PC-9 (cell line): ENCODE measurements at places on chromosomes 2 and 18. TPM values are rescaled to one million over a fixed set of nuclear protein-coding genes. Genes with fewer than 3 reads are reported as not detected.

Gene FSHR
- total RNA-seq = not detected in 2 replicates

Gene TEX44
- not detected in 2 replicates for total RNA-seq

Gene GALNT3
- 31.6 and 33.1 TPM in 2 replicates for total RNA-seq

Gene NAGK
- total RNA-seq = 32.6 and 34.1 TPM in 2 replicates

Gene NTSR2
- total RNA-seq = not detected in 2 replicates

Gene ARHGAP15
- not detected in 2 replicates for total RNA-seq

Gene ARHGAP28
- total RNA-seq = not detected in 2 replicates

DNA sequence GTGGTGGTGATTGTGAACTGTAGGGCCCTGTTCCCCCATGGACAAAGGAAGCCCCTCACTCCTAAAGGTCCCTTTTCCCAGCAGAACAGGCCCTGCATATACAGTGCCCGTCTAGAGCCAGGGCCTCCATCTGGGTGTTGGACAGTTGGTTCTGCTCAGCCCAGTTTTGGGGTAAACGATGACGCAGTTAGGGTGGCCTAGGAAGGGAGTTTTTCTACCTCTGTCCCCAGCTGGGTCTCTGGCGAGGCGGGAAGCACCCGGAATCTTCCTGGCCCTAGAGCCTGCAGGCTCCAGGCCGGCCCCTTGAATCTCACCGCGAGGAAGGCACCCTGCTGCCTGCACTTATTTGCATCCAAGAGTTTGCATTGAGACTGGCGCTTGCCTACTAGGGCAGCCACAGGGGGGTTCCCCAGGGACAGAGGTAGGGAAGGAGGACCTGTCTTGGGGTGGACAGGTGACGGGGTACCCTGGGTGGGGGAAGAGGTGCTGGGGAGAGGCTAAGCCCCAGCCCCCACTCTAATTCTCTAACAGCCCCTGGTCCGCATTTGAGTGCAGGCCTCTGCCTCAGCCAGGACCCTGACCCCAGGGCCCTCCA, 529 bp upstream of the MTA3 start:
- no peak for DNase-seq

GRCh38 chr2:3316456-3317276, 61.0 kb downstream of the EIPR1 start:
- DNase-seq = no peak

DNA sequence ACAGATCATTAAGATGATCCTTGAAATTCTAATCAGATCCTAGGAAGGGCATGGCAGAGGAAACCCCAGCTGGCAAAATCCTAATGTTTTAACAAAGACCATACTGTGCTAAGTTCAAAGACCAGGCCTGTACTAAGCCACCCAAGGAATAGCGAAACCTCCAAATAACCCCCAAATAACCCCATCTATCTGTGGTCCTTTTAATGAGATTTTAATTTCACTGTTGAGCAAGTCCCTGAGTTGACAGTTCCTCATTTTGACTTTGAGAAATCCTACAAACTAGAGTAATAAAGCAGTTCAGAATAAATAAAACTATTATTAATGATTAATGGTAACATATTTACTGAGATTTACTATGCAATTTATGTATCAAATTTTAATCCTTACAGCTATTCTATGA, 259.8 kb downstream of the STK39 start:
- DNase-seq = no peak

- DNase-seq = no peak
These were observed 147.6 kb upstream of the CAB39 start for GRCh38 chr2:230564805-230565779.

DNA sequence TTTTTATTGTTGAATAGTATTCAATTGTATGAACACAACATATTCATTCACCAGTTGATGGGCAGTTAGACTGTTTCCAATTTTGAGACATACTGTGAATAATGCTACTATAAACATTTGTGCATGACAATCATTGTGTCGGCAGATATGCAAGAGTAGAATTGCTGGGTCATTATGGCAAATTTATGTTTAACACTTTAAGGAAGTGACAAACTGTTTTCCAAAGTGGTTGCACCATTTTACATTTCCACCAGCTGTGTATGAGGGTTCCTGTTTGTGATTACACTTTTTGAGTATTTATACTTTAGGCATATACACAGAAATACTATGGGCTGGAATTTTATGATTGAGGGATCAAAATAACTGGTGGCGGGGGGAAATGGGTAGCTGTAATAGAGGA, 61.2 kb downstream of the MAP4K3 start:
- DNase-seq = no peak

- DNase-seq = no peak
These were observed 2.3 kb upstream of the KIF1A start for GRCh38 chr2:240822280-240822847.

- DNase-seq = no peak
These were observed 124.9 kb upstream of the TTC27 start for GRCh38 chr2:32502941-32503340.

- DNase-seq = no peak
These were observed 32.3 kb downstream of the UBXN4 start for GRCh38 chr2:135773917-135774316.

- DNase-seq = no peak
These were observed 99.0 kb upstream of the GRB14 start for GRCh38 chr2:164719996-164720941.

DNA sequence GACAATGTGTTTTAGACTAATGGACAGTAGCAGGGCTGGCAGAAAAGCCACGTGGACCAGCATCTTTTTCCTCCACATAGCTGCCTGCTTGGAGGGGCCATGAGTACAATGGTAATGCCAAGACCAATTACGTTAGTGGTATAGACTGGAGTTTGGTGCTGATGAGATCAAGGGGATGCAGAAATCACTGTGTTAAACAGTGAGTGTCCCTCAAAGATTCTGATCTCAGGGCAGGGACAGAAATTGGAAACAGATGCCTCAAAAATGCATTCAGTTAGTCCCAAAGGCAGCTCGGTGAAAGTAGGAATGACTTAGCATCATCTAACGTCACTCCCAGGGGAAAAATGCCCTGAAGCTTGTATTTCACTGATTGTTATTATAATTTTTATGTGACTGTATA, 72.4 kb downstream of the SLC16A14 start:
- DNase-seq = no peak

- no peak for DNase-seq
These were observed 231.7 kb downstream of the MTX2 start for GRCh38 chr2:176500901-176501300.

GRCh38 chr2:226652983-226653765, 146.4 kb downstream of the IRS1 start:
- DNase-seq = no peak

DNA sequence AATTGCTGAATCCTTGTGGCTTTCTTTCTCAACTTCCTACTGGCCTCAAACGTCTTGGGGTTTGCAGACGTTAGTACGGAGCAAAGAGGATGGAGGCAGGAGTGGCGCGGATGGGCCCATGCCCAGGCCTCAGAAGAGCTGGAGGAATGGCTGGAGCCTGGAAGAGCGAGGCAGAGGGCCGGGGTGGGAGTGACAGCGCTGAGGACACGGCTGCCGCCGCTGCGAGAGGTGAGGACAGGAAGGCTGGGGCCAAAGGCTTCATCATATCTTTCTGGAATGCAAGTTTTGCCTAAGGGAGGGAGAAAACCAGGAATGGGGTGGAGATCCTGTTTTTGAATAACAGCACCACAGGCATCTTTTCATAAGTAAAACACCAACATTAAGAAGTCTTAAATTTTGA, 178.5 kb upstream of the SESTD1 start:
- no peak for DNase-seq

DNA sequence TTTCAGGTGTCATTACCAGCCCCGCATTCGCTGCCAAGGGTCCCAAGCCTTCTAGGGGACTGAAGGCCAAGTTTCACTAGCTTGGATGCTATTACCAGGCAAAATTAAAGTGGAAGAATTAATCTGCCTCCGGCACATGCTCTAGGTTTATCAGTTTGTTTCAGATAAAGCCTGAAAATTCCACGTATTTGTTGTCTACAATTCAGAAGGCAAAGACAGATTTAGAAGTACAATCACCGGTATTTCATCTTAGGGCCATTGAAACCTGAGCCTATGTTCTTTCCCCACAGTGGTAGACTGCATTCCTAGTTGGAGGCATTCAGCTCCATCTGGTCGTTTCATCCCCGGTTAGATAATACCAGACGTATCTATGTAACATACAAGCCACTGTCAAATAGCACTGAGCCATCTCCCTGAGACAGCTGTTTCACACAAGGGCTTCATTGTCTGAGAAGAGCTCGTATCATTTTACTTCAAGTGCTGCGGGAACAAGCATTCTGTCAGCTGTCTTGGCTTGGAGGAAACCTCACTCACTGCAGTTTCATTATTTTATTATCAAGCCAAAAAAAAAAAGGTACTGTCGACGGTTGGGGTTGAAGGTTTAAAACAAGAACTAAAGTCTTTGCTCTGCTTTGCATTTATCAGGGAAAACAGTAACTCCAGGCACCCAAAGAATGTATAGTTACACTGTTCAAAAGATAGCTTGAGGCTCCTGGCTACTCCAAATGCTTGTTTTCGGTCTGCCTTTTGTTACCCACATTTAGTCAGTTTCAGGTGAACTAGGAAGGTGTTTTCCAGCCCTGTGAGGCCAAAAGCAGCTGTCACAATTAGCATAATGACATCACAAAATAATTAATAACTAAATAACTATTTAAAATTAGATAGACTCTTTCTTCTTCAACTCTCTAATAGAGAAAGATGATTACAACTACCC, 76.7 kb downstream of the TGIF1 start:
- no peak for DNase-seq

DNA sequence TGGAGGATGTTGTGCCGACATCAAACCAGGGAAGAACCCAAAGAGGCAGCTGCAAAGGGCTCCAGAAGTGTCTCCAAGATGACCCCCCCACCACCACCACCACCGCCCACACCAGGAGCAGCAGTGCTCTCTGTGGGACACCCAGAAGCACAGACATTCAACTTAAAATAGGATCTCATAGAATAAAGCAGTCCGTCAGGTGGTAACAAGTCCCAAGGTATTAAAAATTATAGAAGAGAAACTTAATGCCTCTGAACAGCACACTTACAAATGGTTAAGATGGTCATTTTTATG, 155.5 kb upstream of the ID2 start:
- no peak for DNase-seq

DNA sequence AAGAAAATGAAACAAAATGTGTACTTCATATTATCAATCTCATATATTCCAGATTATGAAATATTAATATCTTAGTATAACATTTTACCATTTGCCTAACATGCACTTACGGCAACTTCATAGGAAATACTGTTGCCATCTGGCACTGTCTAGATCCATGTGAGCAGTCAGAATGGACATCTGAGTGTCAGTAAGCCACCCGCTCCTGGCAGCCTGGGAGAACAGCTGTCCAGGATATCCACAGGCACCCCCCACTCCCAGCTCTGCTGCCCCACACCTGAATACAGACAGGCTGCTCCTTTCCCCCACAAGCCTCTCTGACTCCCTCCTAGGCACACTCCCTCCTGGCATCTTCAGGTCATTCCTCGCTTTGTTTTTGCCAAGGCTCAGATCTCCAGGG, 127.0 kb downstream of the GAREM1 start:
- DNase-seq = no peak

DNA sequence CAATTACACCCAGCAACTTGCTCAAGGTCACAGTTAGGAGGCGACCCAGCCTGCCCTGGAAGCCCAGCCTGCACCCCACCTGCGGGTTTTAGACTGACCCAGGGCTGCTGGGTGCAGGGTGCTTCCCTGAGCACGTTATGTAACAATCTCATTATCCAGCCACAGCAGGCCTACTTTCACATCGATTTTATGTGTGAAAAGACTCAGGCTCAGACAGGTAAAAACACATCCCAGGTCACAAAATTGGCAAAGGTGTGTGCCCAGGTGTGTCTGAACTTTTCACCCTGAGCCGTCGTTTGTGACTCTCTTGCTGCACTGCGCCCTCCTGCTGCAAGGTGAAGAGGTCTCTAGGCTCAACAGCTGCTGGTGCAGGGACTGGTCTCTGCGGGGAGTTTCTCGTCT, 668.2 kb upstream of the HS6ST1 start:
- DNase-seq = no peak

DNA sequence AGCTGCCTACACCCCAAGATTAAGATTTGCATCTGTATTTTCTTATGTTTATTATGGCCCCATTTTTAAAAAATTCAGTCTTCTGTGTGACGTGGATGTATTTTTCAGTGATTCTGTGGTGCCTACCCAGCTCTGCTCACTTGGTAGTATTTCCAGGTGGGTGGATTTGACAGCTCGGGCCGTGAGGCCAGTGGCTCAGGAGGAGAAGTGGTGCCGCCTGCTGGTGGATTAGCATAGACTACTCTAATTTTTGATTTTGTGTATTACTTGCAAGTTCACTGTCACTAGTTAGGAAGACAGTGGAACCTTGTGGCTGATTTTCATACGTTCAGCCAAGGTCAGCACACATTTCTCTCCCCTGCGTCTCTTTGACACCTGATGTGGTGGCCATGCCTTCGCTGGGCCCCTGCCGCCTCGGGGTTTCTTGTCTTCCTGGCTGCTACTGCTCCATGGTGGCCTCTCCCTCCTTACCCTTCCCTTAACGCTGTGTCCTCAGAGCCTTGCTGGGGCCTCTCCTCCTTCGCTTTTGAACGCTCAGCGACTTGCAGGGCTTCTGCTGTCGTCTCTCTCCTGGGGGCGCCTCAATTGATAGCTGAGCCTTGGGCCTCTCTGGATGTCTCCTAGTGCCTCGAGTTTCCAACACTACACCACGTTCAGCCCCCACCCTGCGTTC, 89.4 kb downstream of the DGKD start:
- peak; percentile 85 for DNase-seq

DNA sequence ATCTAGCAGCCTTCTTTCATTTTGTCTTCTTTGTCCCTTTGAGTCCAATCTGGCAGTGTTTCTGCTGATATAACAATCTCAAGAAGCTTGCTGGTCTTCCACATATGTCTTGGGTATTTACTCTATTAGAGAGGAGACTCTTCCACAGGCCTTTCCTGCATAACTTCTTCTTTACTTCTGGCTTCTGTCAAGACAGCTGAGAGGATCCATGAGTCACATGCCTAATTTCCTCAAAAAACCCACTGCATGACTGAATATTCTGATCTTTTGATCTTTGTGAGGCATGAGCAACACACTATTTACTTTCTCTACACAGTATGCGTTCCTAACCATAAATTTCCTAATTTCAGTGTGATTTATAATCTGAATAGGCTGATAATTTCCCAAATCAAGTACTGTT, 5.1 kb upstream of the DCC start:
- no peak for DNase-seq

GRCh38 chr18:61992285-61992684, 99.5 kb upstream of the RNF152 start:
- peak; percentile 42 for DNase-seq

DNA sequence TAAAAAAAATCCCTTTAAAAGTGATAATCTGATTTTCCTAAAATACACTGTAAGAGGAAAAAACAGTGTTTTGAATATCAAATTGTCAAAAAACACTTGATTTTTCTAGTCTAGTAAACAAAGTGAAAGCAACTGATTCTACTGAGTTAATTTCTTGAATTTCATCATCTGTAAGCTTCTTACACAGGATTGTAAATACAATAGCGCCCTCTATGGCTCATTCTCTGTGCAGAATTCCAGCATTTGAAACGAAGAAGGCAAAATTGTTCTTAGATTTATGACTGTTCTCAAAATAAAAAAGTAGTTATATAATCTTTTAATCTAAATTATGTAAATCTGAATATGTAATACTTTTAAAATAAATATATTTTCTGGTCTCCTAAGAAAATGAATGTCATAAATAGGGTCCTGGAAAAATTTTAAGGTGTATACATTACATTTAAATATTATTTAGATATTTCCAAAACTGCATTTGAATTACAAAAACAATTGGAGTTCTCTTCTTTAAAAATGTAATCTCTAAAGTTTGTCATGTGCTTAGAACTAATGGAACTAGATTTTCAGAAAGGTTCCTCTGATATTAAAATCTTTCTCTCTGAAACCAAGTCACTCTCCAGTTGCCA, 176.9 kb upstream of the MC4R start:
- DNase-seq = no peak

GRCh38 chr2:1132328-1132969, 181.8 kb downstream of the SNTG2 start:
- DNase-seq = no peak
